Calu3 (cell line): ENCODE measurements at places on chromosomes 11 and 22.

- DNase-seq, result peak; percentile 94
Observed at GRCh38 chr22:23849009-23850006, 8.4 kb upstream of the SLC2A11 start.

GRCh38 chr22:44369293-44369661, 56.5 kb upstream of the SHISAL1 start:
- no peak for DNase-seq

DNA sequence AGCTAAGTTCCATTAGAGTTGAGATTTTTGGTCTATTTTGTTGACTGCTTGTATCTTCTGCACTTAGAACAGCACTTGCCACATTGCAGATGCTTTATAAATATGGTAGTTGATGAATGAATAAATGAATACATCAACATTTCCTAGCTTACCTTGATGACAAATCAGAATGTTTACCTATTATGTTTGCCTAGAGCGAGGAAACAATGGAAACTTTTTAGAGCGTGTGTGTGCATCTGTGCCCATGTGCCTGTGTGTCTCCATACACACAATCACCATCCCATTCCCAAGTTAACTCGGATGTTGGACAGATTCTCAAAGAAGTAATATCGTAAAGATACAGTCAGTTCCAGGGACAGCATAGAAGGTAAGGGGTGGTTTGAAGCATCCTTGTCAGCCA, 139.1 kb downstream of the DBX1 start:
- DNase-seq, result no peak

GRCh38 chr11:78943841-78944240, 369.2 kb upstream of the NARS2 start:
- DNase-seq, result no peak

- DNase-seq, result no peak
Observed at GRCh38 chr22:44411226-44412135, 86.6 kb downstream of the RTL6 start.

GRCh38 chr11:7846003-7846402, 49.3 kb upstream of the OR5P2 start:
- DNase-seq, result no peak

GRCh38 chr11:21653951-21654421, 538.9 kb upstream of the ANO5 start:
- DNase-seq, result no peak

DNA sequence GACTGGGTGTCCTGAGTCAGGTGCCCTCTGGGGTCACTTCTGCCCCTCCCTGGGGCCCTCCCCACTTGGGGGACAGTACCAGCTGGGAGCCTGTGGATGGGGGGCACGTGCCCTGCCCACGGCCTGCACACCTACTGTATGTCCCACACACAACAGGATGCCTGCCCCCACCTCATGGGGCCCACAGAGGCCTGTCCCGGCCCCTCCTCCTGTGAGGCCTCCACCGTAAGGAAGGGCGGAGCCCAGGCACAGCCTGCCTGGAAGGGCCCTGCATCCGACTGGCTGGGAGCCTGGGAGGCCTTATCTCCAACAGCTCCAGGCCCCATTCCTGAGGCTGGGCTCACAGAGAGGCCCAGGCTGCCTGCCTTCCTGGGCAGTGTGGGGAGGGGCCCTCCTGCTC, 47.8 kb downstream of the BRSK2 start:
- DNase-seq, result peak; percentile 37

DNA sequence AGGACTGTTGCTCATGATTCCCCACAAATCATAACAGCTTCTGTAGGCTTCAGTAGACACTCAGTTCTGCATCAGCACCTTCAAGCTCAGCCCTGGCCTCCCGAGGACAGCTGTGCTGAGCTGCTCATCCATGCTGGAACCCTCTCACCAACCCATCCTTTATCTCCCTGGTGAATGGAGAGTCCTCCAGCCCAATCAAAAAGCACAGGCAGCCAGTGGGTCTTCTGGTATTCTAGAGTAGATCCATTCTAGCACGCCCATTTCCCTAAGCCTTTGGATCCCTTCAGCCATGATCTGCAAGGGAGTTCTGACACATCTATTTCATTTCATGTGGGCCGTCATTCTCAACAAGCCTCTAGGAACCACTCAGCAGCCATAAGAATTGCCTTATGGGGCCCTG, 44.6 kb upstream of the SPATA19 start:
- no peak for DNase-seq

DNA sequence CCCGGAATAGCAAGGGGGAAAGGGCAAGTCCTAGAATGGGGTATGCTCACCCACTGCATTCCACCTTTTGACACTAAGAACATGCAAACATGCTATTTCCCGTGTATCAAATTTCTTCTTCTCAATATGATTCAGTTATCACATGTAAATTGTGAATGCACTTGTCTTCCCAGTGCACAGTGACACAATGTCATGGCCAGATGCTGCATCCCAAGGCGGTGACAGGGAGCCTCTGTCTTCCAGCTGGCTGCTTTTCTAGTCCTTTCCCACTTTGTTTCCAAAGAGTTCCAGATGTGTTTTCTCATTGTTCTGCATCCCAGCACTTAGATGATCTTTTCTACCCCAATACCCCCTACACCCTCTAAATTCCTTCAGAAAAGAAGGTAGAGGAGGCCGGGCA, 12.4 kb downstream of the SLC25A18 start:
- DNase-seq, result no peak

- DNase-seq, result peak; percentile 90
Observed at GRCh38 chr22:50030297-50031188, 18.0 kb upstream of the IL17REL start.

GRCh38 chr22:45608763-45609180, 62.9 kb upstream of the ATXN10 start:
- DNase-seq, result no peak

DNA sequence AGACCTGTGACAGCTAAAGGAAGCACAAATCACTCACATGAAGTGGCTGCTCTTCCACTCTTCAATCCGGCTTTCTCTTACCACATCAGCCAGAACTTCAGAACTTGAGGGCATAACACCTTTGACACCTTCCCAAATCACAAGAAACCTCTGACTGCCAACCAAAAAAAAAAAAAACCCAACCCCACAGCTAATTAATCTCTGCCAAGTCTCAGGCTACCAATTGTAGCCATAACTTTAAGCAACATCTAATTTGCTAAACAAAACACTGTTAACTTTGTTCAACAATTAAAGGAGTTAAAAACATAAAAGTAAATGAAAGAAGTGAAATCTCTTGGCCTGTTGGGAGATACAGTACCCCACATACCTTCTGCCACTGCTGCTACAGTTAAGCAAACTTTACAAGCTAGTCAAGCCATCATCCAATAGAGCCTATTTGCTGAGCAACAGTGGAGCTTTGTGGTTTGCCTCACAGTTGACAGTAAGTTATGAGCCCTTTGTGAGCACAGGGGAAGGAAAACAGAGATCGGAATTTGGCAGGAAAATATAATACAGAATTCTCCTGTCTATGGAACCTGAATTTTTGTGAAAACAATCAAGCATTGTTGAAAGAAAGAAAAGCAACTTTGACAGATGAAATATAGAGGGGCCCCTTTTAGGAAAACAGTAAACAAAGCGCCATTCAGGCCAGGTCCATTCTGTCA, at the start of gene SOX6:
Gene SOX6 (minus strand): TSS at position 490 of the 704 bp plus-strand sequence. CDS start 15,298 bp downstream, outside the sequence.
- DNase-seq, result peak; percentile 14

- no peak for DNase-seq
Observed at GRCh38 chr22:29872989-29873388, 10.0 kb upstream of the MTMR3 start.

DNA sequence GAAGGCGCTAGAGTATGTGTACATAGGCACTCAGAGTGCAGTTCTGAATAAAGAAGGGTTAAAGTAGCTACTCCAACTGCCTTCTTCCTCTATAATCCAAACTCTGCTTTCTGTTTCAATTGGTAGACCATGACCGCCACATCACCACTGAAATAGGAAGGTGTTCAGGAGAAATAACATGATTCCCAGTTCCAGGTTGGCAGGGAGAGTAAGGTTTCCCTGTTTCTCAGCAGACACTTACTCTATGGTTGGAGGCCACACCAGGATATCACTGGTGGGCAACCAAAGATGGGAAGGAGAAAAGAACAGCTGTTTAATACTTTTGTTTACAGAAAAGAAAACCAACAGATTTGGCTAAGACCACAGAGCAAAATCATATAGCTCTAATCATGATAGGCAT, 37.9 kb downstream of the PAK1 start:
- DNase-seq, result no peak

DNA sequence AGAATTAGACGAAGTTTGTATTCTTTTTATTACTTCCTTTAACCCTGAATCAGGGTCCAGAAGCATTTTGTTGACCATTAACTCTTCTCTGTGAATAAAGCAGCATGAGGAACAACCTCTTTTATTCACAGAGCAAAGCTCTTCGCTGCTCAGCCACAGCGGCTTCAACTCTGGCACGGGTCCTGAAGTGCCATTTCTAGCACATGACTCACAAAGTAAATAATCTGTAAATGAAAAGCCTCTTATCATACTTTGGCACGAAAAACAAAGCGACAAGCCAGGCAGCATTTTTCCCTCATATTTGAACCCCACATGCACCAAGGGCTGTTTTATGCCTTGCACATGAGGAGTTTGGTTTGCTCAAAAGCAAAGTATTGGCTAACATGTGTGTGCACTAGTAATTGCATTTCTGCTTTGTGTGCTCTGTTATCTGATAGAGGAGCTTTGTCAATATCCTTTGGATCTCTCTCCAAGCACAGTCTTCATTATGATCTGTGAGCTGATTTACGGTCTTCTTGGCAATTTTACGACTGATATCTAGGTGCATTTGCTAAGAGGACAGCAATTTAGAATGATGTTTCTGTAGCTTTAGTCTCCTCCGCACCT, 33.0 kb upstream of the APOBEC3A start:
- DNase-seq, result peak; percentile 85

DNA sequence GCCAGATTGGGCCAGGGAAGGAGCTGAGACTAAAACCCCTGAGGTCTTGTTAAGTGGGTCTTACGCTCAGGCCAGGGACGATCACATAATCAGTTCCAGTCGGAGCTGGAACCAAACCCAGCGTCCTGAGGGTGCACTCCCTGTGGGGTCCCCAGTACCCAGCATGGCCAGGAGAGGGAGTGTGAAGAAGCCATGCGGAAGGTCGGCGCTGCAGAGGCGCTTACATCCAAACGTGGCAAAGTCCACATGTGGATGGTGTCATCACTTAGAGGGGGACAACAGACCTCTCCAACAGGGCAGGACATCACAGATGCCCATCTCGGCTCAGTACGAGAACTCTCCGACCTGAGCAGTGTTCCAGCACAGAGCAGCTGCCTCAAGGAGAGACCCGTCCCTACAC, 8.3 kb downstream of the ATP5MGL start:
- no peak for DNase-seq

GRCh38 chr22:47126344-47126811, 363.9 kb downstream of the TBC1D22A start:
- no peak for DNase-seq

DNA sequence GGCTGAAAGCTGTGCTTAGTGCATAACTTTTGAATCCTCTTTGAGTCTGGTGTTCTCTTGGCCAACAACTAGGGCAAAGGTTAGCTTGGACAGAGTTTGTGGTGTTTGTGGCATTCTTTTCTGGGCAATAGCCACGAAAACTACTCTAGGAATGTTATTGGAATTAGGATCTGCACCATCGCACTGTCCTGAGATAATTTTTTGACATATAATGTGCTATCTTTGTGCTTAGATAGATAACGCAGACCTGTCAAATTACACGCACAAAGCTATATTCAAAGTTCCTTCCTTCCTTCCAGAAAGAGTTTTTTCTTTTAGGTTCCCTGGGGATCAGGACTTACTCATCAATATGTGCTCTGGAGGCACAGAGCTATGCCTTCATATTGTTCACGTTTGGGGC, 166.8 kb upstream of the MTMR2 start:
- DNase-seq, result no peak

GRCh38 chr11:134622458-134622857, 210.4 kb upstream of the B3GAT1 start:
- DNase-seq, result no peak

- DNase-seq, result no peak
Observed at GRCh38 chr11:57278721-57279095, 41.7 kb upstream of the APLNR start.
